Activated CD4-positive, alpha-beta T cell treated with anti-CD3 and anti-CD28 coated beads, Interleukin-2, amount 50 U/mL, for 4 hours (primary cell): ENCODE measurements at places on chromosomes 7 and 10.

- DNase-seq: no peak
These were observed 503.7 kb downstream of the TNS3 start for GRCh38 chr7:47078241-47078640.

DNA sequence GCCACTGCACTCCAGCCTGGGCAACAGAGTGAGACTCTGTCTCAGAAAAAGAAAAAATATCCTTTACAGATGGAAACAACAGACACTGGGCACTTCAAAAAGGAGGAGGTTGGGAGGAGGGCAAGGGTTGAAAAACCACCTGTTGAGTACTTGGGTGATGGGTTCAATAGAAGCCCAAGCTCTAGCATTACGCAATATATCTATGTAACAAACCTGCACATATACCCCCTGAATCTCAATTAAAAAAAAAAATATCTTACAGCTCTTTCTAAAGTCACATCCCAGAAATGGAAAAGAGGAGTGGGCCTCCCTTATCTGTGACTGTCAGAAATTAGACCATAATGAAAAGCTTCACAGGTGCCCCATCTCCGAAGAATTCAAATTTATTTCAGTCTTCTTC, 12.1 kb downstream of the VIM start:
- no peak for DNase-seq

GRCh38 chr10:32125023-32125422, 68.8 kb upstream of the KIF5B start:
- DNase-seq: no peak

DNA sequence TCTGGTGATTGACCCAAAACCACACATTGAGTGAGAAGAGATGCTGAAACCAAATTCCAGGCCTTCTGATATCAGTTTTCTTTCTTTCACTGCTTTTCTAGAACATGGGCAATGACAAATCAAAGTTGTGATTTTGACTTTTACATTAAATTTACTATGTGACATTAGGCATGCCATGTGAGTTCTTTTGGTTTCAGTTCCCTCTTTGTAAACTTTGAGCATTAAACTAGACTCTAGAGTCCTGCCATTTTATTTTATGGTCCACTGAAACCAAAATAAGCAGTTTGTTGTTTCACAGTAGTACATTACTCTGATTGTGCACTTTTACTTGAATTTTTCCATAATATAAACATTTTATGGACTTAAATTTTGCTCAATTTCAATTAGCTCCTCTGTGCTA, 381.1 kb upstream of the SEMA3D start:
- no peak for DNase-seq

DNA sequence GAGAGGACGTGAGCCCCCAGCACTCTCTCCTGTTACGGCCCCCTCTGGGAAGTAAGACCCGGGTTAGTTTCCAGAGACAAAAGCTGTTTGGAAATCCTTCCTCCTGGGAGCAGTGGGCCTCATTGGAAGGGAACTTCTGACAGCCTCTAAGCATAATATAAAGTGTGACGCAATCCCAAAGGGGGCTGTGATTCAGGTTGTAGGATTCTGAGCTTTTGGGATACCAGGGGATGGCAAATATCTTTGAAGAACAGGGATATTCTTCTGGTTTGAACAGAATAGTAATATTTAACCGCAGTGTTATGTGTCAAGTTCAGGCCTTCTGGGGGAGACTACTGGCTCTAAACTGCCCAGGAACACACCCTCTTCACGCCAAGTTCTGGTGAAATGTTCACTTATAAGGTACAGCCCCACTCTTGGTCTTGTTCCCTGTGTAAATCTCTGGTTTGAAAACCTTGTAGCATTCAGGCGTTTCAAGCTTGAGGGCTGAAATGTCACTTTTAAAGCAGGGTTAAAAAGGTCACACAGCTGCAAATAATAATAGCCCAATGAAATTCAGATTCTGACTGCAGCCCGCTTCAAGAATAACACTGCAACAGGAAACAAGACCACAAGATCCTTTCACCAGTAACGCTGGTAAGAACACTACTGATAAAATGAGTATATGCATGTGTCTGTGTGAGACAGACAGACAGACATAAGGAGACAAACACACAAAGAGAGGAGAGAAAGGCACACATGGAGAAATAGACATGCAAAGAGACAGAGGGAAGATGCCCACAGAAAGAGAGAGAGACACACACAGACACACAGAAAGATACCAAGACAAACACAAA, 69.0 kb downstream of the CREB5 start:
- no peak for DNase-seq

GRCh38 chr7:132183781-132184380, 392.4 kb downstream of the PLXNA4 start:
- no peak for DNase-seq

DNA sequence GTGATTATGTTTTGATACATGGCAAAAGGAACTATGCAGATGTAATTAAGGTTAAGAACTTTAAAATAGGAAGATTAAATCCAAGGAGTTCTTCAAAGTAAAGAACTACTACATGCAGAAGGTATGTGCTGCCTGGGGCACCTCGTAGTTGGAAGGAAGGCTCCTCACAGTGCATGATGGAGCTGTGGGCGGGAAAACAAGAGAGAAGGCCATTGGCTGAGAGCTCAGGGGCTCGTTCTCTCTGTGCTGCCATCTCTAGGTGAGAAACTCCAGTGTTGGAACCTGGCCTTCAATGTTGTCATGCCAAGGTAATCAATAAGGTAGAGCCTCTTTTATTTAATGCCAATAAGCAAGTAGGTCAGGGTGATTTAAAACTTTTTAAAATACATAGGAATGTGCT, 391.4 kb upstream of the ETV1 start:
- DNase-seq: no peak

DNA sequence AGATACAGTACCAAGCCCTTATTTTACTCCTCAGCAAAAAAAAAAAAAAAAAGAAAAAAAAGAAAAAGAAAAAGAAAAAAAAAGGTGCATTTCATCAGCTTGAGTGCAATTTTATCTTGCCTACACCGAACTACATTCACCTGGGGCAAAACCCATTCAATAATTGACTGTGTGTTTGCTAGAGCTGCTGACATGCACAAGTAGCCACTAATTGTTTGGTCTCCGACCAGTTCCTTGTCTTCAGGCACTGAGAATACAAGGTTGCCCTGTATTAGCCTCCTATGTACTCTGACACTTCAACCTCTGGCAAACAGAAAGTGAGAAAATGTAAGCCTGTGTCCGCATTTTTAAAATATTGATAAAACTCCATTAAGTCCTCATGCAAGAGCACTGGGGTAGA, 1579.4 kb upstream of the LRRTM3 start:
- no peak for DNase-seq
